ENCODE measurements at places on chromosomes 1 and 21. TPM values are rescaled to one million over a fixed set of nuclear protein-coding genes. Genes with fewer than 3 reads are reported as not detected.
A peak's percentile ranks its signal among the peaks of the same experiment; 100 is the strongest.

The CFHR1 gene
- total RNA-seq = not detected

DNA sequence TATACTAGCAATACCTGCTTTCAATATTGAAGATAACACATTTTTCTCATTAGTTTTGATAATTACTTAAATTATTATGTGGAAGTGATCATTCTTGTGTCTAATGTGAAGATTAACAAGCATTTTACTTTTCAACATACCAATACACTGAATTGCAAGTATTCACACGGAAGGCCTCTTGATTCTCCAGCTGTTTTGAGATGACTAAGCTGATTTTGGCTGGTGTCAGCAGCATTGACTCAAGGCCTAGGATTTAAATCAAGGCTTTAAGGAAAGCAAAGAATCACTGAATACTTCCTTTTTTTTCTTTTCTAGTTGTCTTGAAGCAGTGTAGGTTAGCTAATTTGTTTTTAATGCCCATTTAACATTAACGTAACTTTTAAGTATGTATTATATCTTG lies 373.7 kb downstream of the SRGAP2C start:
- DNase-seq = no peak

The F3 gene
- not detected for total RNA-seq

The HEATR1 gene
- 48.2 TPM for total RNA-seq

DNA sequence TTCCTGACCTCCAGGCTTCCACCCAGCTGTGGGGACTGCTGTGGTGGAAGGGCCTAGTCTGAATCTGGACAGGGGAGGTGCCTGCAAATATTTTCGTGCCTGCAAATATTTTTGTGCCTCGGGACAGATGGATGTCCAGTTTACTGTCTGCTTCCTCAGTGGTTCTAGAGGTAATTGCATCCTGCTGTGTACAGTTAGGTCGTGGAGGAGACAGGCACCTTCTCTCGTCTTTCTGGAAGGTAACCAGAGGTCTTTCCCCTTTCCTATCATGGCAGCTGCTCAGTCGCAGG lies 53.8 kb upstream of the TINAGL1 start:
- no peak for DNase-seq

DNA sequence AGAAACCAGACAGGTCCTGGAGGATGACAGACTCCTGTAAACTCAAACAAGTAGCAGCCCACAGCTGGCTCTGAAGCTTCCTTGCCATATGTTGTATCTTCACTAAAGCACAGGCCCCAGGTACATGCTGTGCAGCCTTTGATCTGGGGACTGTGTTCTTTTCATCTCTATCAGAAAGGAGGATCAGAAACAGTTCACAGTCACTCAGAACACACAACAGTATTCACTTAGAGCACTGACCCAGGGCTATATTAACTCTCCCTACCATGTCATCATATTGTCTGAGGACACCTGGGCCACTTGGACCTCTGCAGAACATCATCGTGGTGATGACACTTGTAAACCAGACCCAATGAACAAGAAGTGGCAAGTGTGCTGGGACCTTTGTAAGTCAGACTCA lies 222.0 kb downstream of the SETD4 start:
- no peak for DNase-seq

- no peak for DNase-seq
Observed at GRCh38 chr1:228341450-228341813, 65.2 kb downstream of the TRIM11 start.

DNA sequence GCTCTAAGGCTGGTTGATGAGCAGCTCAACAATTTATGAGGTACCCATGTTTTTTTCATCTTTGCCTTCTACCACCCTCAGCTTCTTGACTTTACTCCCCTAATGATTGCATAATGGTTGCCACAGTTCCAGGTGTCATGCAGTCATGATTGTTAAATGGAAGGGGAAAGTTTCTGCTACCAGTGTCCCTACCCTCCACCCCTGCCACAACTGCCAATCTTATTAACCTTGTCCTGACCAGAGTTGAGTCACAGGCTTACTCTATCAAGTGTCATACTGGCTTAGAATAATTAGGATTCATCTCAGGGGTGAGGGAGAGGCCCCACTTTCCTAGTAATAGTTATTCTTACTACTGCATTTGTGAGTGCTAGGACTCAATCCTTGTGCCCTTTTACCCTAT lies 7.9 kb upstream of the FUBP1 start:
- DNase-seq = no peak

DNA sequence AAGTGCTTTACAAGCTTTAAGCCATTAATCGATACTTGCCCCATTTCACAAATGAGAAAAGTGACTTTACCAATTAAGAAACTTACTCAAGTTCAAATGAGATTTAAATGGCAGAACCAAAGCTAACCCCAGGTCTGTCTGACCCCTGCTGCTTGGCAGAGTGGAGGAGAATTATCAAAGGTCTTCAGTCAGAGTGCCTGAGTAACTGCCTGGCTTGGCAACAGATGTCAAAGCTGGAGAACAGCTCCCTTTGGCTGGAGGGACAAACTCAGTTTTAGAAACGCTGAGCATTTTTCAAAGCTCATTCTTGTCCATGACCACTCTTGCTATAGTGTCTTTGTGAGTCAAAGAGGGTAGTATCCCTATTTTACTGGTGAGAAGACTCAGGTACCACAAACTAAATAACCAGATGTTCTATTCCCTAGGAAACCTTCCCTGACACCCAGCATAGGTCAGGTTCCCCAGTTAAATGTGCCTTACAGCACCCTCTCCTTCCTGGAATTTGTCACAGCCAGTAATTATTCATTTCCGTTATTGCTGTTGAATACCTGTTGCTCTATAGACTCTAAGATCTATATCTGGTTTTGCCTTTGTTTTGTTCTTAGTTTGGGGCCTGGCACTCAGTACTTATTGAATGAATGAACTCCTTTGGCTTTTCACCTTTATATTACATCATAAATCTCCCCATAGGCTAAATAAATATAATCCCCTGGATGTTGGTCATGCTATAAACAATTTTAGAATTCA lies 5.0 kb upstream of the BCAR3 start:
- no peak for DNase-seq

GRCh38 chr1:167439301-167439988 lies 78.9 kb downstream of the CD247 start:
- DNase-seq = no peak

DNA sequence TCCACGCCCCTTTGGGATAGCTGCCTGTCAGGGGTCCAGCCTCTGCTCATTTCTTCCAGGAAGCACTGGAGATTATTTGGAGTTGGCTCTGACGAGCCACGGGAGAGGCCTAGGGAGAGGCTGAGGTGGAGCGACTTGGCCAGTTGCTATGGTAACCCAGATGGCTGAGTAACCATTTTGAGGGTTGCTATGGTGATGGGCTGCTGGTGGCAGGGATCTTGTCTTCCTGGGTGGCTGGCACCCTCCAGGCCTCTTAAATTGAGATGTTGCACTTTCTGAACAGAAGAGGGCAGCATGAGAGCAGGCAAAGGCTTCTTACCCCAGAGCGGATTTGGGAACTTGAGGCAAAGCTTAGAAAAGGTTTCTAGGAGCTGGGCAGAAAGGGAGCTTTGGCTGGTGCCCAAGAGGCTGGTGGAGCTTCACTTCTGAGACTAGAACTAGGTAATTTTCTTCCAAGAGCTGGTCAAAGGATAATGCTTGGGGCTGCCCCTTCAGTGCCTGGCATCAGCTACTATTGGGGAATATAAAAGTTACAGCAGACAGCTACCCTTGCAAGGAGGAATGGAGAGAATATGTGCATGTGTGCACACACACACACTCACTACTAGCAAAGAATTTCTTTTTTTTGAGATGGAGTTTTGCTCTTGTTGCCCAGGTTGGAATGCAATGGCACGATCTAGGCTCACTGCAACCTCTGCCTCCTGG lies 72.5 kb downstream of the NDUFS5 start:
- DNase-seq = peak; percentile 76

GRCh38 chr21:41232013-41232412 lies 64.1 kb downstream of the BACE2 start:
- DNase-seq = no peak

- DNase-seq = peak; percentile 77
Observed at GRCh38 chr1:9239622-9240401, 5.2 kb downstream of the H6PD start.

The RAB42 gene
- not detected for total RNA-seq

DNA sequence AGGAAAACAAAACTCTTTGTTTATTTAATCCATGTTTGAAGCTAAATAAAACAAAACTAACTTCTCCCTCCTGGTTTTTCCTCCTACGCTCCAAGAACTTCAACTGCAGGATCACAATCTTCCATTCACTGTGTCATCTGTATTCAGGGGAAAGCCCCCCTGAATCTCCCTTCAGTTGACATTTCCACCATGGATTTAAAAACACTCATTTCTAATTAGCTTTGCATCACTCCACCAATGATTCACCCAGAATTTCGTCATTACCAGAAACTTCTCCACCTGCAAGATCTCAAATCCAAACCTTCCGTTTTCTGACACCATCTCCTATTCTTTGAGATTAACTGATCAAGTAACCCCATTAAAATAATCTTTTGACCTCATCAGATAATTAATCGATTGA lies 10.9 kb upstream of the RGS5 start:
- no peak for DNase-seq

GRCh38 chr1:38153778-38154470 lies 107.3 kb upstream of the POU3F1 start:
- no peak for DNase-seq

The WNT3A gene
- total RNA-seq = not detected

DNA sequence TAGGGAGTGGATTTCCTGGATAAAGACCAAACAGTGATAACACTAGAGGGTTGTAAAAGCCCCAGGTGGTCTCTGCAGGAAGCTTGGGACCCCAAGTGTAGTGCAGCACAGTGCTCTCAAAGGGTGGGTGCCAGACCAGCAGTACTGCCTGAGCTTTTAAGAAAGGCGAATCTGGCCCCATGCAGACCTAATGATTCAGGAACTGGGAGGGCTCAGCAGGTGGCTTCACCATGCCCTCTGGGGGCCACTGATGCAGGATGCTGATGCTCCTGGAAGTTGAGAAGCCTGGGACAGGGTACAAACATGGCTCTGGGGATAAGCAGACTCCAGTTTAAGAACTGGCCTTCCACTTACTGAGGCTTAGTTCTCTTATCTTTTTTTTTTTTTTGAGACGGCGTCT lies 29.1 kb upstream of the NEK2 start:
- DNase-seq = no peak

- DNase-seq = no peak
Observed at GRCh38 chr1:209134001-209134400, 449.5 kb upstream of the CAMK1G start.

The MMP23B gene
- total RNA-seq = 2.3 TPM

GRCh38 chr1:160437432-160438316 lies 37.3 kb downstream of the VANGL2 start:
- peak; percentile 56 for DNase-seq

DNA sequence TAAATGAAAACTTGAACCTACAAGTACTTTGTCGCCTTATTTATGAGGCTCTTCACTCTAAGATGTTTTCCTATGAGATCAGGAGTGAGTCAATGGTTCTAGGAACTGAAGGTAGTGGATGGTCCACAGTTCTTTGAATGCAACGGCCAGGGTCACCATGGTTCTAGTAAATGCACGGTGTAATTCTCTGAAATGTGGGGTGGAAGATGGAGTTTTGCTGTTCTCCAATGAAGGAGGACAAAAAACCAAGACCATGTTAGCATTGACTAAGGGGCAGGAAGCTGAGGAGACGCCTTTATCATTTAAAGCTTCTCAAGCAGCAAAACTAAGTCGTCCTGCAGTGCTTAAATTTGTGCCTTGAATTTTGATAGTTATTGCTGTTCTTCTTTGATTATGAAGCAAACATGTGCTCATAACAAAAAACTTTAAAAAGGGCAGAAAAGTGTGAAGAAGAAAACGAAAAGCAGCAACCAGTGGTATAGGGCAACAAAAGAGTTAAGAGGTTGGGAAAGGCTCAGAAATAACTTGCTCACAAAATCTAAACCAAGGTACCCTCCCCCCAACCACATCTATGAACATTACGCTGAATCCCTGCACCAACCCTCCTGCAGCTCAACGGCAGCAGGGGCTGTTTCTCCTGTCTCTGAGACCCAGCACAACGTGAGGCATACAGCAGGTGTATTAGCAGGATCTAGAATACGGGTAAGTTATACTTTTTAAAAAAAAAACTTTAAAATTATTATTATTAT lies 85.0 kb downstream of the MRPL37 start:
- DNase-seq = peak; percentile 79

GRCh38 chr1:245810789-245811337 lies 656.1 kb downstream of the KIF26B start:
- no peak for DNase-seq

DNA sequence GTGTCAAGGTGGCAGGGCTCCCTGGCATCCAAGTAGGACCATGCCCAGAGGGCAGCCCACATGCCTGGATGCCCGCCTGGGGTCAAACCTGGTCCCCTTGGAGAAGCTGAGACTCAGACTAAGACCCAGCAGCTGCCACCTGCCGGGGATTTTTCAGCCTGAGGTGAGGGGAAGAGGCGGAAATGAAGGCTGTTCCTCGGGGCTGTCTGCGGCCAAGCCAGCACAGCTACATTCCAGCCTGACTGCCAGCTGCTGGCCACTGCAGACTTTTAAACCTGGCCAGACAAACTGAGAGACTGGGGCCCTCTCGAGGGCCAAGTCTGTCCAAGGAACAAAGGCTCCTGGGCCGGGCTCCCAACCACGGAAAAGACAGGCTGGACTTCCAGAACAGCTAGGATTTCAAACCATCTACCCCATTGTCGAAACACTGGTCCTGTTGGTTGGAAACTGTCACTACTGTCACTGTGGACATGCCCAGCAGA lies 21.9 kb upstream of the PLEKHG5 start:
- DNase-seq = no peak

The KLHDC9 gene
- not detected for total RNA-seq

- peak; percentile 35 for DNase-seq
Observed at GRCh38 chr1:226308166-226308722, 720 bp downstream of the LIN9 start.

The FMO2 gene
- total RNA-seq = not detected

The TTC3 gene
- 49.4 TPM for total RNA-seq

- no peak for DNase-seq
Observed at GRCh38 chr1:22709891-22710700, 543 bp upstream of the EPHB2 start.

- no peak for DNase-seq
Observed at GRCh38 chr1:7152655-7153054, 367.4 kb downstream of the CAMTA1 start.

DNA sequence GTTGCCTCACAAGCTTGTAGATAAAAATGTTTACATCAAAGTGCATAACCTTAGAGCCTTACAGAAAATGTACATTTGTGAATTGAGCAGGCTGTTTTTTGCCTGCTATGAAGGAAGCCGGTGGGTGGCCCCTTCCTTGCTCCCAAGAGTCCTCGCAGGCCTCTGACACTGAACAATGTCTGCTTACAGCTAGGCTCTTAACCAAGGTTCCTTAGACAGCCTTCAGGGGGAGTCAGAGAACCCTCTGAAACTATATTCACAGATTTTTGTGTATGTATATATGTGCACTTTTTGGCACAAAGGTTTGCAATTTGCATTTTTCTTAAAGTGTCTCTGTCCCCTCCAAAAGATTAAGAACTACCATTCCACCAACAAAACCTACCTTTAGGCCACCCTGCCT lies 282.6 kb downstream of the BARHL2 start:
- no peak for DNase-seq

DNA sequence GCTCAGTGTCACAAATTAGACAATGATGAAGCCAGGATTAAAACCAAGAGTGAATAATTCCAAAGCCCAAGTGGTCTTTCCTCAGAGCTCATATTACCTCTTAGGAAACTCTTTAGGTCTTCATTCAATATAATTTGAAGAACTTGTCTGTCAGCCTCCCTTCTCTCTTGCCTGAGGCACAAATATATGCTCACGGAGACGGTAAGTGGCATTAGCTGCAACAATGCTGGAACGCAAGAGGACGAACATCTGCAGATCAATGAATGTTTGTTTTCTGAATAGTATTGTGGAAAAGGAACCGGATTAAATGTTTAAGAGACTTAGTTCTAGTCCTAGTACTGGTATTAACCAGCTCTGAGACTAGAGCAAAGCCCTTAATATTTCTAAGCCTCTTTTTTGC lies 39.7 kb upstream of the LYST start:
- DNase-seq = no peak
